ENCODE measurements at places on chromosomes 5 and 9. TPM values are rescaled to one million over a fixed set of nuclear protein-coding genes. Genes with fewer than 3 reads are reported as not detected.

- H3K27ac ChIP-seq, result no peak overlapping the region
- no peaks in the 10 kb centered on the region for H3K4me1 ChIP-seq
- no peak overlapping the region for H3K4me3 ChIP-seq
- no peaks in the 10 kb centered on the region for H3K36me3 ChIP-seq
Measured at GRCh38 chr5:113338628-113339027, 96.2 kb downstream of the TSSK1B start.

- no peak overlapping the region for H3K4me3 ChIP-seq
- H3K27ac ChIP-seq, result no peak overlapping the region
- no peaks in the 10 kb centered on the region for H3K27me3 ChIP-seq
- H3K4me1 ChIP-seq, result no peaks in the 10 kb centered on the region
- no peak for DNase-seq
Measured at GRCh38 chr5:109163336-109163735, 246.4 kb downstream of the PJA2 start.

- H3K4me1 ChIP-seq, result no peaks in the 10 kb centered on the region
- H3K36me3 ChIP-seq, result no peaks in the 10 kb centered on the region
- H3K4me3 ChIP-seq, result no peak overlapping the region
- DNase-seq, result peak; percentile 8
- H3K27me3 ChIP-seq, result no peaks in the 10 kb centered on the region
- no peak overlapping the region for H3K27ac ChIP-seq
Measured at GRCh38 chr5:143796753-143797152, 15.2 kb upstream of the HMHB1 start.

- no peaks in the 10 kb centered on the region for H3K27me3 ChIP-seq
- H3K4me3 ChIP-seq, result no peak overlapping the region
- H3K27ac ChIP-seq, result no peak overlapping the region
- DNase-seq, result no peak
- peaks cover 18% of the 10 kb centered on the region for H3K4me1 ChIP-seq
Measured at GRCh38 chr5:137737349-137738131, 1.7 kb upstream of the KLHL3 start.

DNA sequence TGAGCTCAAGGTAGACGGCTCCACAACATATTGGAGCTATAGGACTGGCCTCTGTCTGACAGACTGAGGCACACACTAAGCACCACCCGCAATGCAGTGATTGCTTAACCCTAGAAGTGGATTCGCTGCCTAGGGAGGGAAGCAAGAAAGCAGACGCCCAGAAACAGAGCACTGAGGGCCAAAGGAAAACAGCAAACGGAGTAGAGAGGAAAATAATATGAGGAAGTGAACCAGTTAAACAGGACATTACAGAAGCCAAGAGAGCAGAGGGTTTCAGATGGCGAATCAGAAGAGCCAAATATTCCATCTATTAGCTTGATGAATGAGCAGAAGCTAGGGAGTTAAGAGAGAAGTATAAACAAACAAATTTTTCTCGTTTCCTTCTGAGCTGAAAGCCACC, 139.2 kb upstream of the LHFPL2 start:
- H3K4me3 ChIP-seq, result no peak overlapping the region
- DNase-seq, result no peak
- no peaks in the 10 kb centered on the region for H3K4me1 ChIP-seq
- H3K27ac ChIP-seq, result no peak overlapping the region
- H3K27me3 ChIP-seq, result no peaks in the 10 kb centered on the region

DNA sequence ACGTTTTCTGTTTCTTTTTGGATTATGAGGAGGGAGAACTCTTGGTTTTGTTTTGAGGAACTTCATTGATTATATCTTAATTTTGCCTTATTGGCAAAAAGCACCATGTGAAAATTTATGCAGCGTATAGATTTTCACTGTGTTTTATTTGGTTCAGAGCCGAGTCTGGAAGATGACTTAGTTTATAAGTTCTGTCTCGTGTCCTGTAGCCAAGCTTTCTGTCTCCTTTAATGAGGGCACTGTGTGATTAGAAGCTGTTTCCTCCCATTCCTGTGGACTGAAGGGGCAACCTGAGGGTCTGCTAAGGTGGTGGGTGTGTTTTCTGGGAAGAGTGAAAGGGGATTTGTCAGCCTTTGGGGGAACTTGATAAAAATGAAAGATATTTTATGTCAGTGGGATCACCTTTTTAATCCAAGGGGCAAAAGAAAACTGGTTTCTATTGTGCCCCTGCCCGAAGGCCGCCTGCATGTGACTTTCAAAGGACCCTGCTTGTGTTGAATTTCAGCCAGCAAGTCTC, 262.1 kb downstream of the FANCC start:
- no peak overlapping the region for H3K4me3 ChIP-seq
- H3K4me1 ChIP-seq, result peaks cover 10% of the 10 kb centered on the region
- DNase-seq, result no peak
- no peaks in the 10 kb centered on the region for H3K27me3 ChIP-seq

GRCh38 chr5:13234-13633, 78.7 kb upstream of the PLEKHG4B start:
- no peaks in the 10 kb centered on the region for H3K27me3 ChIP-seq
- no peaks in the 10 kb centered on the region for H3K36me3 ChIP-seq
- H3K27ac ChIP-seq, result no peak overlapping the region

DNA sequence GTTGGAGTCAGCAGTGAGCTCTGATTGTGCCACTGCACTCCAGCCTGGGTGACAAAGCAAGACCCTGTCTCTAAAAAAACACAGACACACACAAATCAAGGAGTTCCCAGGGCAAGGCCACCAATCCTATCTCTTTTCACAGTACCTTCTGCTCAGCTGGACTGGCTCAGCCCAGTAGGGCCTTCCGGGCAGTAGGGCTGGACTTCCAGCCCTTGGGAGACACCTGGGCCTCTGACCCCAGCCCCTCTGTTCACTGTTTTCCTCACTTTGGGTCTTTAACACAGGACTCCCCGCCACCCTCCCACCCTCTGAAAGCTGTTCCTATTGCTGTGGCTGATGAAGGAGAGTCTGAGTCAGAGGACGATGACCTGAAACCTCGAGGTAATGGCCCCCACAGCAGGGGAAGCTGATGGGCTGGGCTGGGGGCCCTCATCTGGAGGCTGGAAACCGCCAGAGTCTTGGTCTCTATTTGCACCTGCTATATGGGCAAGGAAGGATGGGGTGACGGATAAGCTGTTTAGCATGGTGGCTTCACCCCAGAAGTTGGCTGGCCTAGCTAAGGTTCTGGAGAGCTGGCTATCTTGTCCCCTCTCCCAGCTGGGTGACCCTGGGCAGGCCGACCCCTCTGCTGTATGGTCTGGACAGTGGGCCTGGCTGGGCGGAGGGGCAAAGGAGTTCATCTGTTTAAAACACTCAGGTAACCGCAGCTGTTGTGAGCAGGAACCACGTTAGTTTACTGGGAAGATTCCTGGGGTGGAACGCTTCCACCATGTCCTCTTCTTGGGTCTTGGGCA, 25.6 kb downstream of the USP20 start:
- peaks cover 12% of the 10 kb centered on the region for H3K36me3 ChIP-seq
- no peak for DNase-seq
- no peaks in the 10 kb centered on the region for H3K4me1 ChIP-seq

- peak; percentile 67 for DNase-seq
- H3K27ac ChIP-seq, result no peak overlapping the region
- H3K4me1 ChIP-seq, result peaks cover 2% of the 10 kb centered on the region
- H3K27me3 ChIP-seq, result no peaks in the 10 kb centered on the region
- H3K4me3 ChIP-seq, result no peak overlapping the region
Measured at GRCh38 chr5:154179846-154180710, 10.5 kb upstream of the GALNT10 start.

- no peaks in the 10 kb centered on the region for H3K27me3 ChIP-seq
- H3K36me3 ChIP-seq, result no peaks in the 10 kb centered on the region
- peaks cover 2% of the 10 kb centered on the region for H3K4me1 ChIP-seq
- H3K4me3 ChIP-seq, result no peak overlapping the region
Measured at GRCh38 chr5:39209924-39210323, 9.4 kb downstream of the FYB1 start.

GRCh38 chr9:137302449-137303150, 529 bp upstream of the NRARP start:
- H3K36me3 ChIP-seq, result no peaks in the 10 kb centered on the region
- H3K27ac ChIP-seq, result peak overlapping the region; percentile 28
- H3K27me3 ChIP-seq, result no peaks in the 10 kb centered on the region
- H3K4me1 ChIP-seq, result peaks cover 65% of the 10 kb centered on the region

DNA sequence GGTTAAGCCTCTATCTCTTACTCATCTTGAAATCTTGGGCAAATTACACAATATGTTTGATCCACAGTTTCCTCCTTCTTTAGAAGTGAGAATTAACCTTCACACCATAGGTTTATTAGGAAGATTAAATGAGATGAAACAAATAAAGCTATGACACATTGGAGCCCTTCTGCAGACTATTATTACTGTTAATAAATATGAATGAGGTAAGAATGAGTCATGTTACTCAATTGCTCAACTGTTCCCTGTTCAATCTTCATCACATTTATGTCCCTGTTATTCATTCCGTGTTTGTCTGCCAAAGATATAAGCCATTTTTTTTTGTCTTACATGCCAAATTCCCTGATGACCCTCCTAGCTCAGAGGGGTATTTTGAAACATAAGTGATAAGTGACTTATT, 52.1 kb upstream of the PAPPA start:
- no peaks in the 10 kb centered on the region for H3K4me1 ChIP-seq
- no peak overlapping the region for H3K4me3 ChIP-seq
- H3K27ac ChIP-seq, result no peak overlapping the region
- H3K36me3 ChIP-seq, result no peaks in the 10 kb centered on the region
- H3K27me3 ChIP-seq, result no peaks in the 10 kb centered on the region

DNA sequence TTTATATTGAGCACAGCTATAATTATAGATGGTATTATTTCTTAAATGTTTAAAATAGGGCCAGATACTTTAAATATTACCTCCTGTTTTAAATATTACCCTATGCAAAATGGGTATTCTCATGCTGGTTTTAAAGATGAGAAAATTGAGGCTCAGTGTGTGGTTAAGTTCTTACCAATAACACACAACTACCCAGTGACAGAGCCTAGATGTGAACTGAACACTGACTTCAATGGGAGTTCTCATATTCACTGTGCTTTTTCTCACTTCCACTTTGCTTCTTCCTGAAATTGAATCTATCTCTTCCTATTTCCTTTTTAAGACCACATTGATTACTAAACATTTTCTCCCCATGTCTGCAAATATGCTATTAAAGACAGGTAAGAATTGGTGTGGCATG, 135.8 kb upstream of the TUSC1 start:
- DNase-seq, result no peak
- no peak overlapping the region for H3K27ac ChIP-seq
- H3K36me3 ChIP-seq, result no peaks in the 10 kb centered on the region
- H3K27me3 ChIP-seq, result no peaks in the 10 kb centered on the region
- no peak overlapping the region for H3K4me3 ChIP-seq
- H3K4me1 ChIP-seq, result no peaks in the 10 kb centered on the region

DNA sequence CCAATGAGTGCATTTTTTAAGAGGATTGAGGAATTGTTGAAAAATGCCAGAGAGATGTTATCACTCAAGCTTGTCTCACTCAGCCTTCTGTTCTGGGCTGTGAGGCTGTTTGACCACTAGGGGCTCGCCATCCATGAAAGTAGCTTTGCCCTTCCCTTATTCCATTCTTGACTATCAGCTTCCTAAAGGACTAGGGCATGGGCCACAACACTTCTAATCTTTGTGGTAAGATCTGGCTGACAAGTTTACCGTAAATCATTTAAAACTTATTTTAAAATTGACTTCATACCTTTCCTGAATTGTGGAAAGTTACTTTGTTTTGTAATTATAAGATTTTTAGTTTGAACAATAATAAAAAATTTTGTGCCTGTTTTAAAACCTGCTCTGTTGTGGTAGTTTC, 49.5 kb downstream of the TJP2 start:
- peaks cover 47% of the 10 kb centered on the region for H3K36me3 ChIP-seq
- no peak overlapping the region for H3K4me3 ChIP-seq

DNA sequence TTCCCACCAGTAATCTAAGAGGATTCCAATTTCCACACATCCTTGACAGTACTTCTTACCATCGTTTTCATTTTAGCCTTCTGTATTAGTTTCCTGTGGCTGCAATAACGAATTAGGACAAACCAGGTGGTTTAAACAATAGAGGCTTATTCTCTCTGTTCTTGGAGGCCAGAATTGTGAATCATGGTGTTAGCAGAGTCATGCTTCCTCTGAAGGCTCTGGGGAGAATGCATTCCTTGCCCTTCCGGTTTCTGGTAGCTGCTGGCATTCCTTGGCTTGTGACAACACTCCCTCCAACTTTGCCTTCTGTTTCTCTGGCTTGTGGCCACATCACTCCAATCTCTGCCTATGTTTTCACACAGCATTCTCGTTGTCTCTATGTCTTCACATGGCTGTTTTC, 23.5 kb downstream of the RIGI start:
- no peak for DNase-seq
- H3K4me1 ChIP-seq, result no peaks in the 10 kb centered on the region
- peaks cover 2% of the 10 kb centered on the region for H3K36me3 ChIP-seq
- no peak overlapping the region for H3K4me3 ChIP-seq
- no peaks in the 10 kb centered on the region for H3K27me3 ChIP-seq

GRCh38 chr5:130270786-130271185, 366.5 kb downstream of the CHSY3 start:
- no peak overlapping the region for H3K27ac ChIP-seq
- no peaks in the 10 kb centered on the region for H3K4me1 ChIP-seq
- no peak for DNase-seq
- no peak overlapping the region for H3K4me3 ChIP-seq
- no peaks in the 10 kb centered on the region for H3K36me3 ChIP-seq

DNA sequence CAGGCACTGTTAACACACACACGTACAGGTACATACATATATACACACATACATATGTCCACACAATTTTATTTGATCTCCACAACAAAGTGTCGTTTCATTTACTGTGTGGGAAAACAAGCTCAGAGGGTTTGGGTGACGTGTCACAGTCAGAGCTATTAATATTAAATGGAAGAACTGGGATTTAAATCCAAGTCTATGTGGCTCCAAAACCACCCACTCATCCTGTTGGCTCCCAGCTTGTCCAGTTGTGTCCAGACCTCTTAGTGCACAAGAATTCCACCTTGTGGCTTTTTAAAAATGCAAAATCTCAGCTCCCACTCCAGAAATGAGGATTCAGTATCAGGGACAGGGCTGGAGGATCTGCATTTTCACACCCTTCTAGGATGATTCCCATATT, 52.3 kb upstream of the PTPDC1 start:
- no peak for DNase-seq
- H3K4me3 ChIP-seq, result no peak overlapping the region
- no peak overlapping the region for H3K27ac ChIP-seq
- H3K36me3 ChIP-seq, result no peaks in the 10 kb centered on the region

DNA sequence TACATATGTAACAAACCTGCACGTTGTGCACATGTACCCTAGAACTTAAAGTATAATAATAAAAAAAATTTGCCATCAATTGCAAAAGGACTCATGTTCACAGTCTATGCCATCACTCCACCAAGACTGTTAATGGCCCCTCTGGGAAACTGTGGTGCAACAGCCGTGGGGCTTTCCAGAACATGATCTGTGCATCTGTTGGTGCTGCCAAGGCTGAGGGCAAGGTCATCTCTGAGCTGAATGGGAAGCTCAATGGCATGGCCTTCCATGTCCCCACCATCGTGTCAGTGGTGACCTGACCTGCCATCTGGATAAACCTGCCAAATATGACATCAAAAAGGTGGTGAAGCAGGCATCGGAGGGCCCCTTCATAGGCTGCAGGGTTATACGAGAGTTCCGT, 33.4 kb upstream of the AGXT2 start:
- H3K4me1 ChIP-seq, result no peaks in the 10 kb centered on the region
- DNase-seq, result no peak
- H3K4me3 ChIP-seq, result no peak overlapping the region
- H3K27me3 ChIP-seq, result no peaks in the 10 kb centered on the region

The ANKRD31 gene
- 0.22 TPM for polyA plus RNA-seq

The HMGCR gene
- 3.8 TPM for polyA plus RNA-seq

The C9orf57 gene
- polyA plus RNA-seq, result not detected

The WDR31 gene
- polyA plus RNA-seq, result 0.45 TPM

The SNCB gene
- polyA plus RNA-seq, result 0.73 TPM

The PCDHGB2 gene
- 0.68 TPM for polyA plus RNA-seq
